ENCODE measurements at places on chromosomes 6 and 20. TPM values are rescaled to one million over a fixed set of nuclear protein-coding genes. Genes with fewer than 3 reads are reported as not detected.

The DEFB132 gene
- total RNA-seq = not detected

The LHFPL5 gene
- total RNA-seq = not detected

The DYNLRB1 gene
- total RNA-seq = 122 TPM

The CAGE1 gene
- total RNA-seq = 0.07 TPM

The PLCB4 gene
- not detected for total RNA-seq

The TPBG gene
- 0.43 TPM for total RNA-seq

The SEMG1 gene
- not detected for total RNA-seq

The PRL gene
- not detected for total RNA-seq

The ANKRD66 gene
- total RNA-seq = not detected

The SRMS gene
- not detected for total RNA-seq

The MEP1A gene
- total RNA-seq = not detected

The SLC17A2 gene
- not detected for total RNA-seq

DNA sequence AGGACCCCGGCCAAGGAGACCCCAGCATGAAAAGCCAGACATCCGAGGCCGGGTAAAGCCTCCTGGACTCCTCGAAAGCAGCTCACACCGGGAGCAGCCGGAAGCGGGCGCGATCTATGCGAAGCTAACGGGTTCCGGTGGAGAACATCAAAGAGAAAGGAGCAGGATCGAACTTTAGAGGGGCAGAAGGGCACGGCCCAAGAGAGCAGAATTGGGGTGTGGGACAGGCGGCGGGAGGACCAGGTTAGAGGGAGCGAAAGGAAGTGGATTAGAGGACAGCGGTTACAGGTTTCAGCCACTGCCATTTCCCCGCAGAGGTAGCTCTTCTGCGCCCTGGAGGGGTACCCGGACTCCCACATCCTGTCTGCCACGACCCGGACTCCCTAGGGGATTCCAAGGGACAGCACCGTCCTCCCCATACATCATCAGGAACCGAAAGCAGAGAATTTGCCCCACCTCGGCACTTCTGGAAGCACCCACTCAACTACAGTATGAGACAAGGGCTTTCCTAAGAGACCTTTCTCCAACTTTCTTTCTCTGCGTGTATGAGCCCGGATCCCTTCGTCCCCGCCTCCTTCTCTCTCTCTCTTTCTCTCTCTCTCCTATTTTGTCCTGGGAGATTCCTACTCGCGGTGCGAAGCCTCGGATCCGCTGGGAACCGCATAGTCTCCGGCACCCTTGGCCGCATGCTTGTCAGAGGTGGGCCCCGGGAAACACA, 507 bp upstream of the VGLL2 start:
- peaks cover 8% of the 10 kb centered on the region for H3K4me1 ChIP-seq
- peak; percentile 43 for DNase-seq
- H3K4me3 ChIP-seq = peak overlapping the region; percentile 46
- H3K36me3 ChIP-seq = no peaks in the 10 kb centered on the region
- no peak overlapping the region for H3K27ac ChIP-seq

GRCh38 chr20:38671186-38671585, 53.1 kb upstream of the SLC32A1 start:
- no peaks in the 10 kb centered on the region for H3K36me3 ChIP-seq
- DNase-seq = no peak
- no peak overlapping the region for H3K4me3 ChIP-seq

- no peaks in the 10 kb centered on the region for H3K4me1 ChIP-seq
- peaks cover 18% of the 10 kb centered on the region for H3K27me3 ChIP-seq
- no peaks in the 10 kb centered on the region for H3K36me3 ChIP-seq
- H3K4me3 ChIP-seq = no peak overlapping the region
- DNase-seq = no peak
These were observed 42.3 kb downstream of the PDYN start for GRCh38 chr20:1951436-1952115.

- no peak overlapping the region for H3K4me3 ChIP-seq
- peaks cover 4% of the 10 kb centered on the region for H3K4me1 ChIP-seq
- no peak overlapping the region for H3K27ac ChIP-seq
These were observed 19.3 kb downstream of the COL9A3 start for GRCh38 chr20:62835931-62836861.

- no peak for DNase-seq
- H3K36me3 ChIP-seq = no peaks in the 10 kb centered on the region
These were observed 60.5 kb upstream of the VGLL2 start for GRCh38 chr6:117204903-117205302.

- no peaks in the 10 kb centered on the region for H3K36me3 ChIP-seq
- H3K27ac ChIP-seq = no peak overlapping the region
- H3K4me1 ChIP-seq = no peaks in the 10 kb centered on the region
- DNase-seq = no peak
- H3K27me3 ChIP-seq = no peaks in the 10 kb centered on the region
These were observed 59.7 kb downstream of the BANF2 start for GRCh38 chr20:17759449-17759848.

GRCh38 chr6:145047891-145048290, 687.4 kb downstream of the EPM2A start:
- H3K4me1 ChIP-seq = peaks cover 4% of the 10 kb centered on the region
- H3K27me3 ChIP-seq = peaks cover 7% of the 10 kb centered on the region
- no peak for DNase-seq
- no peak overlapping the region for H3K4me3 ChIP-seq
- H3K36me3 ChIP-seq = no peaks in the 10 kb centered on the region
- no peak overlapping the region for H3K27ac ChIP-seq

- H3K27me3 ChIP-seq = peaks cover 3% of the 10 kb centered on the region
- no peaks in the 10 kb centered on the region for H3K4me1 ChIP-seq
- peak; percentile 9 for DNase-seq
- H3K27ac ChIP-seq = no peak overlapping the region
- H3K4me3 ChIP-seq = no peak overlapping the region
These were observed 52.7 kb upstream of the STX16 start for GRCh38 chr20:58598211-58599015.

GRCh38 chr6:156691018-156691417, 86.2 kb upstream of the ARID1B start:
- no peak for DNase-seq
- no peaks in the 10 kb centered on the region for H3K36me3 ChIP-seq
- H3K27me3 ChIP-seq = no peaks in the 10 kb centered on the region
- H3K4me3 ChIP-seq = no peak overlapping the region
- H3K4me1 ChIP-seq = peaks cover 43% of the 10 kb centered on the region

- peaks cover 16% of the 10 kb centered on the region for H3K4me1 ChIP-seq
- H3K36me3 ChIP-seq = peaks cover 4% of the 10 kb centered on the region
- H3K27ac ChIP-seq = no peak overlapping the region
- H3K27me3 ChIP-seq = no peaks in the 10 kb centered on the region
- no peak for DNase-seq
These were observed 148.4 kb upstream of the TOP1 start for GRCh38 chr20:40880063-40880728.

DNA sequence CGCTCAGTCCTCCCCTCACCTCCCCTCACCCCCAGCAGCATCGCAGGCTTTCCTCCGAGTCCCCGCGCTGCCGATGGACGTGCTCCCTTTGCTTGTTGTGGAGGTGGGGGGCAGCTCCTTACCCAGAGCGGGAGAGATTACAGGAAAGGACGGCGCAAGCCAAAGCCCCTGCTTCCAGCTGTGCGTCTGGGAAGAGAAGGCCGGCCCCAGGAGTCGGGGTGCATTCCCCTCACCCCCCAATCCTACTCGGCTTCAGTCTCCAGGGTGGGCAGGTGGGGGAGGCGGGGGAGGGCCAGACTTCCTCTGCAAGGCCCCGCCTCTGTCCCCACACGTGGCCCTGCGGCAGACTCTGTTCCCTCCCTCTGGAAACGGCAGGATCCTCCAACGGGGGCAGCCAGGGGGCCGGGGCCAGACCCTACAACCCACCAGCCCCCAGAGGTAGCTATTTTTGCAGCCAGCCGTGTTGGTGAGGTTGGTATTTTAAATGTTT, 43.6 kb downstream of the NTSR1 start:
- no peak for DNase-seq
- H3K4me1 ChIP-seq = no peaks in the 10 kb centered on the region
- H3K36me3 ChIP-seq = no peaks in the 10 kb centered on the region
- no peak overlapping the region for H3K4me3 ChIP-seq
- H3K27me3 ChIP-seq = no peaks in the 10 kb centered on the region

DNA sequence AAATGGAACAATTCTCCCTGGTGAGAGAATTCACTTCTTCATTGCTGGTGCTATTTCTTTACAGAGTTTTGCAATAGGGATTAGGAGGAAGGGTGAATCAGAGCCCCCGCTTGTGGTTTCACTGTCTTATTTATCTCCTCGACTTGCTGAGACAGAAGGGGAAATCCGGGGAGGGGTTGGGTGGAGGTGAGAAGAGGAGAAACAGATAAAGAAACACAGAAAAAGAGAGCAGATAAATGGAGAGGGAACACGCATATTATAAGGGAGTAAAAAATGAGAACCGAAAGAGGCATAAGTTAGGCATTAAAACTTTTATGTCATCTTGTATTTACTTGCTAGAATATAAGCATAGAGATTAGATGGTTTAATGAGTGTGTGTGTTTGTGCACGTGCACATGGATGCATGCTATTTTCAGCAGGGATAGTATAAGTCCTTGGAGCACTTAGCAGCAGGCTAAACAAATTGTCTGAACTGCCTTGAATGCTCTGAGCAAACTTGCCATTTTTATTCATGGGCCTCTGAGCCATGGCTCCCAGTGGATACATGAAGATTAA, 105.0 kb downstream of the OLIG3 start:
- peak; percentile 88 for DNase-seq
- H3K27ac ChIP-seq = peak overlapping the region; percentile 64
- peaks cover 40% of the 10 kb centered on the region for H3K4me1 ChIP-seq
- H3K36me3 ChIP-seq = no peaks in the 10 kb centered on the region

- H3K4me3 ChIP-seq = peak overlapping the region; percentile 99
- H3K27ac ChIP-seq = peak overlapping the region; percentile 98
- DNase-seq = no peak
- peaks cover 37% of the 10 kb centered on the region for H3K36me3 ChIP-seq
- H3K4me1 ChIP-seq = peaks cover 24% of the 10 kb centered on the region
These were observed 2.7 kb upstream of the C6orf62 start for GRCh38 chr6:24721461-24722215.

DNA sequence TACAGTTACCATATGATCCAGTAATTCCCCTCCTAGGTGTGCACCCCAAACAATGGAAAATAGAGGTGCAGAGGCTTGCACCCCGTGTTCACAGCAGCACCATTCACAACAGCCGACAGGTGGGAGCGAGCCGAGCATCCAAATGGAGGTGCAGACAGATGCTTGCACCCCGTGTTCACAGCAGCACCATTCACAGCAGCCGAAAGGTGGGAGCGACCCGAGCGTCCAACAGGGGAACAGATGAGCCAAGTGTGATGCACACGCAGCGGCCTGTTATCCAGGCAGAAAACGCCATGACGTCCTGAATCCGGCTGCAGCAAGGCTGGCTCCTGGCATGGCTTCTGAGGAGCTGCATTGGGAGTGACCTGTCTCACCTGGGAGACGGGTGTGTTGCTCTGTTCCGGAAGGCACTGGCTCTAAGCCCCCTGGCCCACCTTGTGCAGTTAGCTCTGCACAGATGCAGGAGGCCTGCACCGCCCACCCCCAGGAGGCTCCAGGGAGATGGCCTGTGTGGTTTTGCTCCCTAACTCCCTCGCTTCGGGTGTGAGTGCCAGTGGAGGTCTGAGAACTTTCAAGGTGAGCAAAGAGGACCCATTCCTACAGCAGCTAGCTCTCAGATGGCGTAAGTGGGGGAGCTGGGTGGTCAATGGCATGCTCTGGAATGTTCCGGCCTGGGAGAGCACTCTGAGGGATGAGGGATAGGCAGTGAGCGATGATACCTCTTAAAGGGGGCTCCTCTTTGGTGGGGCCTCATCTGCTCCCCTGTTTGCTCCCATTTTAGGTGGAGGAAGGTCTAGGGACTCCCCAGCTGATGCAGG, 47.8 kb upstream of the FRMD1 start:
- no peak overlapping the region for H3K4me3 ChIP-seq
- DNase-seq = no peak
- H3K4me1 ChIP-seq = no peaks in the 10 kb centered on the region
- H3K27ac ChIP-seq = no peak overlapping the region
- peaks cover 6% of the 10 kb centered on the region for H3K27me3 ChIP-seq

GRCh38 chr6:80179695-80180094, 73.2 kb downstream of the BCKDHB start:
- no peaks in the 10 kb centered on the region for H3K4me1 ChIP-seq
- no peak overlapping the region for H3K4me3 ChIP-seq
- no peaks in the 10 kb centered on the region for H3K27me3 ChIP-seq
- no peak overlapping the region for H3K27ac ChIP-seq
- DNase-seq = peak; percentile 27

DNA sequence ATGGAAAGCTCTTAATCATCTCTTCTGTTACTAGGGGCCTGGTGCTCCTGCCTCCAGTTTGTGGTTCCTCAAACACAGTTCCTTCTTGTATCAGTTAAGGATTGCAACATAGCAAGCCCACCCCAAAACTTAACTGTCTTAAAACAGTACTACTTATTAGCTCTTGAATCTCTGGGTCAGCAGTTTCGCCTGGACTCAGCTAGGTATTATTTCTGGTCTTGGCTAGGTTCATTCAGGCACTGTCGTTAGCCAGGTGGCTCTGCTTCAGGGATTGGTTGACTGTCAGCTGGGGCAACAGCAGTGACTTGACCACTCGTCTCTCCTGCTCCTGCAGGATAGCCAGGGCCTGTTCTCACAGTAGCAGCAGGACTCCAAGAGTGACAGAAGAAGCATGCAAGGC, 30.0 kb upstream of the RALY start:
- H3K4me3 ChIP-seq = no peak overlapping the region
- DNase-seq = no peak
- H3K4me1 ChIP-seq = no peaks in the 10 kb centered on the region
- H3K36me3 ChIP-seq = no peaks in the 10 kb centered on the region

GRCh38 chr20:53423587-53424146, 170.0 kb downstream of the ZNF217 start:
- peaks cover 1% of the 10 kb centered on the region for H3K4me1 ChIP-seq
- peaks cover 9% of the 10 kb centered on the region for H3K36me3 ChIP-seq
- H3K4me3 ChIP-seq = no peak overlapping the region
- no peaks in the 10 kb centered on the region for H3K27me3 ChIP-seq

DNA sequence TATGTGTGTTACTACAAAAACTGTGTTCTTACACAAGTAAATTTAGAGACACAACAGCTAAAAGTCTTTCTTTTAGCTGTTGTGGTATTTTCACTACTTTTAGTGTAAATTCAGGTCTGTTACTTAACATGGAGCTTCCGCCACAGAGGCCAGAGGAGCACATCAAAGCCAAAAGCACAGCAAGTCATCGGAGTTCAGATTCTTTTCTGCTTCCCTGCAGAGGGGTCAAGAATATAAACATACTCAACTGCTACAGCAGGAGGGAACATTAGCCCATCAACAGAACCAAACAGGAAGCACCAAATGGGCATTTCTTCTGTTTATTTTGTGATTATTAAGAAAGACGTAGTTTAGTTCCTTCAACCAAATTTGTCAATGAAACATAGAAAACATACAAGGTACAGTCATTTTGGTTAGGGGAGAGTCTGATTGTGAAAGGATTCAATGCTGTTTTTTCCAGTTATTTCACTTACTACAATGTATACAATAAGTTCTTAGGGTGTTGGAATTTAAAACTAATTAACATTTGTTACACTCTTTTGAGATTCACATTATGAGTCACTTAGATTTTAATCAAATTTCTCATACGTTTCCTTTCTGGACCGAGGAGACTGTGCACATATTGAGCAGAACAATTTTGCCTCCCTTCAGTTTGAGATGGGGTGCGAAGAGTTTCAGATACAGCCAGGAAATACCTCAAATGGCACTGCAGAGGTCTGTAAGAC, 42.8 kb upstream of the DSE start:
- no peaks in the 10 kb centered on the region for H3K27me3 ChIP-seq
- DNase-seq = no peak
- no peak overlapping the region for H3K4me3 ChIP-seq
- no peaks in the 10 kb centered on the region for H3K4me1 ChIP-seq
- no peaks in the 10 kb centered on the region for H3K36me3 ChIP-seq
- no peak overlapping the region for H3K27ac ChIP-seq

Measured in activated CD4-positive, alpha-beta T cell treated with anti-CD3 and anti-CD28 coated beads for 36 hours (primary cell).